ENCODE measurements at places on chromosomes 6 and 20.

DNA sequence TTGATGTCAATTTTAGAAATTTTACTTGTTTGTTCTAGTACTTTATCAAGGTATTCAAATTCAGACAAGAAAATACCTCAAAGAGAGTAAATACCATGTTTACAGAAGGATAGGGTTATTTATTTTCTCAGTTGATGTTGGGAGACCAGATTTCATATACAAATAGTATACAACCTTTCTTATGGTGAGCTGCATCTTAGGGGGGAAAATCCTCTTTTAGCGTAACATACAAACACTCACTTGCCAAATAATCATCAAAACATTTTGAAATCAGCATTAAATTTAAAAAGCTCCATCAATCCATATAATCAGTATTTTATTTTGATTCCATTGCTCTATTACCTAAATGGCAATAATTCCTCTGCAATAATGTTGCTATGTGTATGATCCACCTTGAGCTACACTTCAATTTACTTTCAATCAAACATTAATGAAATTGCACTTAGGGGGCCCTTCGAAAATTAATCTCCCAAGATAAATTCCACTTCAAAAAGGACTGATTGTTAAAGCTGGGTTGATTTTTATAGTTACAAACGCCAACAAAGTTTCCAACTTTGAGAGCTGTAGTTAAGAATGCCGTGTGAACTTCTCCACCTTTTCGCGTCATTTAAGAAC, 2.2 kb downstream of the NKX2-4 start:
- DNase-seq = no peak

GRCh38 chr6:56757588-56757984, 114.9 kb upstream of the DST start:
- no peak for DNase-seq

- DNase-seq = no peak
Measured at GRCh38 chr20:41074441-41074840, 45.8 kb downstream of the TOP1 start.

GRCh38 chr6:35993150-35993549, 31.3 kb downstream of the SLC26A8 start:
- no peak for DNase-seq

DNA sequence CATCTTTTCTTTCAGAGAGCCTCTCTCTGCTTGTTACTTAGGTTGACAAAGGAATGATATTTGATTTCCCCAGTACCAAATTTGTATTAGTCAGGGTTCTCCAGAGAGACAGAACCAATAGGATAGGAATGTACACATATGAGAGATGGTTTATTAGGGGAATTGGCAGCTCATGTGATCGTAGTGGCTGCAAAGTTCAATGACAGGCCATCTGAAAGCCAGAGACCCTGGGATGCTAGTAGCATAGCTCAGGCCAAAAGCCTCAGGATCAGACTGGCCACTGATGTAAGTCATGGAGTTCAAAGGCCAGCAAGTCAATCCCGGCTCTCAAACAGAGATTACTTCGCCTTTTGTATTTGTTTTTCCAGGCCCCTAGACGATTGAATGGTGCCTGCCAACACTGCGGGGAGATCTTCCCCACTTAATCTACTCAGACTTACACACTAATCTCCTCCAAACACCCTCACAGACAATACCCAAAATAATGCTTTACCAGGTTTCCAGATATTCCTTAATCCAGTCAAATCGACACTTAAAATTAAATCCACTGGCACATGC, 215.5 kb downstream of the ALDH8A1 start:
- no peak for DNase-seq

- DNase-seq = no peak
Measured at GRCh38 chr6:148720406-148720805, 26.4 kb upstream of the UST start.

DNA sequence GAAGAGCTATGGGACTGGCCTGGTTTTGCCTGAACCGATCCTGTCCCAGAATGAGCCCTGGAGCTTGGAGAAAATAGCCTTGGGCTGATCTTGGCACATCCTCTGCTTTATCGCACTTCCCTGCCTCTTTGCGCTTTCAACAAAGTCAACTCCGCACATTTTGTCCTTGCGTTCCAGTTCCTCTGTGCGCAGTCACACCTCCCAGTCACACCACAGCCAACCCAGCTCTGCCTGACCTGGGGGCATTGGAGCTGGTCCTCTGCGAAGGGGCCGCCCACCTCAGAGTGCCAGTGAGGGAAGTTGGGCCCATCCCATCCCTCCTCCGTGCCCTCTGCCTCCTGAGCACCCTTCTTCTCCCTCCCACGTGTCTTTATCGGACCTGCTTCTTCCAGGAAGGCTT, 16.9 kb upstream of the UQCC2 start:
- no peak for DNase-seq

GRCh38 chr20:12815231-12815768, 193.5 kb upstream of the SPTLC3 start:
- no peak for DNase-seq

DNA sequence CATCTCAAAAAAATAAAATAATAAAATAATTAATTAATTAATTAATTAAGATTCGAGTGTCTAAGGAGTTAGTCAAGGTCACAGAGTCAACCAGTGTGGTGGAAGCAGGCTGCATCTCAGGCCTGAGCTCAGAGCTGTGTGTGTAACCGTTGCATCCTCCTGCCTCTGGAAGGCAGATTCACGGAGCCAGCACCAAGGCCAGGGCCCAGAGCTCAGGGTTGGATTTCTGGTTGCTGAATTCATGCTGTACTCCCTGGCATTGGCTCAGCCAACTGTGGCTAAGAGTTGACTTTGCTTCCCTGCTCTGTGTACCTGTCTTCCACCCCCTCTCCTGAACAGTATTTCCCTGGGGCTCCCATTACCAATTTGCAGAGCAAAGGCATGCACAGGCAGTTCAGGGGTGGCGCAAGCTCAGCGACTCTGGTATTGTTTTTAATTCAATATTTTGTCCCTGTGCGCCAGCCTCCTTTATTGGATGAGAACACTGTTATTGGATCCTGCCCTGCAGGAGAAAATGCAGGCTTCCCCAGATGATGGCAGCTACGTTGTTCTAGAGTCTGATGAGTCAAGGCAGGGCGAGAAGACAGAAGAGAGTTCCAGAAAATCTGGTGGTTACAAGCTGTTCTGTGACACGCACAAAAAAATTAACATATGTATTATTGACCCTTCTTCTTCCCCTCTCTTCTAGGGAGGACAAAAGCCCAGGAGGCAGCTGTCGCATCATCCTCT, 12.3 kb upstream of the CTNNBL1 start:
- DNase-seq = no peak

DNA sequence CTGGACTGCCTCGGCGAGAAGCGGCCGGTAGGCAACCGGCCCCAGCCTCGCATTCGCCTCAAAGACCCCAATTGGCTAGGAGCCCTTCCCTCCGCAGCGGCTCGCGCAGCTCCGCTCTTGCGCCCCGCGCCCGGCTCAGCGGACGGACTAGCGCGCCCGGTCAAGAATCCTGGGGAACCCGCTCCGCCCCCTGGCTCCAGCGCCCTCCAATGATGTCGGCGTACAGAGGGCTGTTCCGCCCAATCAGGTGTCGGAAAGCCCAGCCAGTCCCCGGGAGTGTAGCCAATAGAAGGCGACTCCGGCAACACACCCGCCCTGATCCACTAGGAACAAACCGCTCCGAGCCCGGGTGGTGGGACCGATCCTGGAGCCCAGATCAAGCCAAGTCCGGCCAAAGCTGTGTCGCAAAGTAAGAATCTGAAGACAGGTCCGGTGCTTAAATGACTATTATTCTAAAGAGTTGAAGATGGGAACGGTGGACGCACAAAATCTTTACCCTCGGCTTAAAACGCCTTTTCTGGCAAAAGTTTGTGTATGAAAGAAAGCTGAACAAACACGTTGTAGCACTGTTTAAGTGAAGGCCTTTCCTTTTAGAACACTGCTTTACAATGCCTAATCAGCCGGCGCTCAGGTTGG, 132.2 kb downstream of the OGFRL1 start:
- no peak for DNase-seq

- no peak for DNase-seq
Measured at GRCh38 chr6:110329348-110329713, 28.8 kb downstream of the METTL24 start.

DNA sequence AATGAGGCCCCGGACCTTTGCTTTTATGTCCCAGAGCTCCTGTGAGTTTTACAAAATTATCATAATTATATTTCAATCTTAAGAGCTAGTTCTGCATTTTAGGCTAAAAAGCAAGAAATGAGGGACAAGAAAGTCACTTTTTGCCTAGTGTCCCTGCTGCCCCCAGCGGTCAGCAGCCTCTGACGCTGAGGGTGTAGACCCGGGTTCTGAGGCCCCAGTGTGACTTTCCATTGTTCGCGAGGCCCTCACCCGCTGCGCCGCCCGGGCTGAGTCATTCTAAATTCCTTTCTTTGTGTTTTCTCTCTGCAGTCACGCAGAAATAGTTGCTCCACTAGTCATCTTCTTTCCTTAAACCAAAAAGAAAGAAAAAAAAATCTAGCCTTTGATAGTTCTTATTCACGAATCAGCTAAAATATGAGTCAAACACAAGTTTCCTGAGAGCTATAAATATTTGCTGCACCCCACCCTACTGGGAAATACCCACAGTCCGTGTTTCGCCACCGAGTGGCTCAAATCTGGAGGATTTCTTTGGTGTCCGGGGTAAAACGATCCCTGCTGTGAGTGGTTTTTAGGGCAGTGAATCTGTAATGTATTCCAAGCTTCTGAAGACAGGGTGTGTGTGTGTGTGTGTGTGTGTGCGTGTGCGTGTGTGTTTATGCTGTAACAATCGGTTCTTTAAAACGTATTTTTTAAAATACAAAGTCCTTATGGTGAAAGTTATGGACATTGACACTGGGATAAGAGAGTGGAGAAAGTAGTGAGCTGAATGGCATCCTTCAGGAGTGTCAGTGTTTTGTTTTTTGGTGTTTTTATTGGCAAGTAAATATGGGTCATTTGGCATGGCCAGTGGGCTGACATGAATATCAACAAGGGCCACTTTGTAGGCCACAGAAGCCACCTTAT, 59.7 kb upstream of the EEF1A1 start:
- peak; percentile 32 for DNase-seq

- no peak for DNase-seq
Measured at GRCh38 chr20:62181808-62182207, 1.0 kb upstream of the MTG2 start.

DNA sequence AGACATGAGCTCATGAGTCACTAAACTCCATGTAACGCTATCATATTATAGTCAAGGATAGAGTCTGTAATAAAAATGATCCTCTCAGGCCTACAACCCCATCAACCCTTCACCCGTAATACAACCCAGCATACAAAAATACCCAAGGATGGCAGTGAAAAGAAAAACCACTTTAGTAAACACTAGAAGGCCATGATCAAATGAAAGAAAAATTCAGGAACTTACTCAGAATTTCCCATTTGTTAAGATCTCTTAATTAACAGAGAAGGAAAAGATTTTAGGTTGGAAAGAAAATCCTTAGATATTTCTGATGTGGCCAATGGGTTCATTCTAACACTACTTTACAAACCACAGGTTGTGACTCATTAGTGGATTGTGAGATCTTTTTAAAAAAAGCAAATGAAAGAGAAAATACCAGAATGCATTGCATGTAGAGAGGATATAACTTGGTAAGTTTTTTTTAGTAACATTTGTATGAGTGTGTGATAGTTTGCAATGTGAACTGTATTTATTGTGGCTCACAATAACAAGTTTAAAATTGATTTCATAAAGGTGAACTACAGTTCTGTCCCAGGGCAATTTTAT, 8.0 kb upstream of the UBE2J1 start:
- DNase-seq = no peak

DNA sequence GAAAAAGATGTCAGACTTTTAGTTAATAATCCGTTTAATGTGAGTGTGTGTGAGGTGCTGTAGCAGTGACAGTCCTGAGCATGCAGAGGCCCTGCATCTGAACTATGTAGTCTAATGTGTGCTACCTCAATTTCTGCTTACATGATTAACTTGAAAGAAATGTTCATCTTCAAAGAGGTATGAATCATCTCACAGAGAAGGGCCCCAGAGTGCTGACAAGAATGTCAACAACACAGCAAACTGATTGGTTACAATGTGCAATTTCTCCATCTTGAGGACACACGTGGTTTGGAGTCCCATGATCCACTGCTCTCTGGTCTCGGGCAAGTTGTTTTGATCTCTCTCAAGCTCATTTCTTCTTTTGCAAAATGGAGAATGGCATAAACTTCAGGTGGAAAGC, 61.7 kb upstream of the EMILIN3 start:
- no peak for DNase-seq

GRCh38 chr20:36830791-36831691, 44.9 kb upstream of the TLDC2 start:
- DNase-seq = no peak

DNA sequence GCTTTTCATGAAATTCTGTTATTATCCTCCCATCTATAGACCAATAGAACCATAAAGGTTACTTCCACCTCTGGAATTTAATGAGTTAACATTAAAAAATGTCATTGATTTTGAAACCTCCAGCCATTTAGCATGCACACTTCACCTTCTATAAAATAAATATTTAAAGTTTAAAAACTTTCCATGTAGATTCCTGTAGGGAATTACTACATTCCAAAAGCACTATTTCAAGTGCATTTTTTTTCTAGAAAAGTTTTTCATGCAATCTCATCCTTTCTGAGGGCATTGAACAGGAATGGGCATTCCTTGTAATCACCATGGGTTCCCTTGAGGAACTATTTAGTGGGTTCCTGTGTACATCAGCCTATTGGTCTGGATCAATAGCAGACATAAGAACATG, 253.8 kb upstream of the RIN2 start:
- DNase-seq = no peak

DNA sequence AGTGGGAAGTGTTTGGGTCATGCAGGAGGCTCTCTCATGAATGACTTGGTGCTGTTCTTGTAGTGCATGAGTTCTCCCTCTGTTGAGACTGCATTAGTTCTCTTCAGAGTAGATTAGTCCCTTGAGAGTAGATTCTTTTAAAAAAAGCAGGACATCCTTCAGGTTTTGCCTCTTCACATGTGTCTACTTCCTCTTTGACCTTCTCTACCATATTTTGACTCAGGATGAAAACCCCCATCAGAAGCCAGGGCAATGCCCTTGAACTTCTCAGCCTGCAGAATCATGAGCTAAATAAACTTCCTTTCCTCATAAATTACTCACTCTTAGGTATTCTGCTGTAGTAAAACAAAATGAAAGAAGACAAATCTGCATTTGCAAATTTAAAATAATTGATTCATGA, 170.3 kb downstream of the CD109 start:
- no peak for DNase-seq

GRCh38 chr20:8118039-8118438, 14.0 kb upstream of the PLCB1 start:
- DNase-seq = no peak

DNA sequence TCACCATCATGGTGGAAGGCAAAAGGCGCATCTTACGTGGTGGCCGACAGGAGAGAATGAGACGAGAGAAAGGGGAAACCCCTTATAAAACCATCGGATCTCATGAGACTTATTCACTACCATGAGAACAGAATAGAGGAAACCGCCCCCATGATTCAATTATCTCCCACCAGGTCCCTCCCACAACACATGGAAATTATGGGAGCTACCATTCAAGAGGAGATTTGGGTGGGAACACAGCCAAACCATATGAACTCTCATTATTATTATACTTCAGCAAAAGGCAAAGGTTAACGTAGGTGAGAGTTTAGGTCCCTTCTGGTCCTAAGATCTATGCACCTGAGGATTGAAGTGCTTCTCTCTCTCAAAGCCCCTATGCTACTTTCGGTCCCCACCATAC, 2.4 kb upstream of the PFDN4 start:
- no peak for DNase-seq

- no peak for DNase-seq
Measured at GRCh38 chr6:80442366-80442765, 335.9 kb downstream of the BCKDHB start.
